Stimulated activated CD4-positive, alpha-beta T cell treated with anti-CD3 and anti-CD28 coated beads, Interleukin-12 subunit alpha, Interleukin-12 subunit beta, amount 100 ng/mL, for 48 hours (primary cell): ENCODE measurements at places on chromosomes 1 and 21.

- no peak for DNase-seq
Observed at GRCh38 chr1:110676970-110677369, 2.2 kb upstream of the KCNA3 start.

GRCh38 chr1:152107984-152108881 is 7.0 kb downstream of the TCHH start:
- DNase-seq = no peak

- DNase-seq = no peak
Observed at GRCh38 chr1:55718758-55719671, 503.9 kb upstream of the USP24 start.

DNA sequence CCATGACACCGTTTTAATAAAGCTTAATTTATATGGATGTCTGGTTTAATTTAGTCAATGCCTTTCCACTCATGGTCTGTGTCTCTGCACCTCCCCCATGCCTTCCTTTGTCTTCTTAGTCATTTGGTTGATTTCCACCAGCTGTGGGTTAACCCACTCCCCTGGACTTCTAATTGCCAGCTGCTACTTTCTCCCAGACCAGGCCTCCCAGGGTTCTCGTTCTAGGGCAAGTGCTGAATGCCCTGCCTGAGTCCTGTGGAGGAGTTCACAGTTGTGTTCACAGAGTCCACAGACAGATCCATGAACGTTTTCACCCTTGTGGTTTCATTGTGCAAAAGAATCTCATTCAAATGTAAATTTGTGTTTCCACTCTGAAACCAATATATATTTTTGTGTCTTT is 243.4 kb downstream of the NUF2 start:
- DNase-seq = no peak

- DNase-seq = no peak
Observed at GRCh38 chr1:241747992-241748391, 95.9 kb downstream of the WDR64 start.

GRCh38 chr1:245690946-245691541 is 536.3 kb downstream of the KIF26B start:
- no peak for DNase-seq

GRCh38 chr1:46646331-46646730 is 21.8 kb downstream of the ATPAF1 start:
- DNase-seq = no peak

DNA sequence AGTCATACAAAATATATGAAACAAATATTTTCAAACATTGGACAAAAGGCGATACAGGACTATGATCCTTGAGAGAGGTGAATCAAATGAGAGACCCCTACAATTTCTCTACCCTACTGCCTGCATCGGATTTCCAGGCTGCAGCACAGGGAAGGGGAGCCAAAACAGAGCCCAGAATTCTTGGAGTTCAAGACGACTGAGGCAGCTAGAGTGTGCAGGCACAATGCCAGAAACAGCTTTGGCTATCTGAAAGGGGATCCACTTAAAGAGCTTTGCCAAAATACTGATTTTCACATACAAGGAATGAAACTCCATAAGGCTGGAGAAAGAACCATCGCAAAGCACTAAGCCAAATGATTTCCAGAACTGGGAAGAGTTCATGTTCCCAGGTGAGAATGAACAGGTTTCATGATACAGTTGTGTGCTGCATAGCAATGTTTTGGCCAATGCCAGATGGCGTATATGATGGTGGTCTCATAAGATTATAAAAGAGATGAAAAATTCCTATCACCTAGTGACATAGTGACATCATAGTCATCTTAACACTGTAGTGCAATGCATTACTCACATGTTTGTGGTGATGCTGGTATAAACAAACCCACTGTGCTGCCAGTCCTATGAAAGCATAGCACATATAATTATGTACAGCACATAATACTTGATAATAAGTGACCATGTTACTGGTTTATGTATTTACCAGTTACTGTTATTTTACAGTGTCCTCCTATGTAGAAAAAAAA is 77.5 kb downstream of the KCND3 start:
- no peak for DNase-seq

- DNase-seq = no peak
Observed at GRCh38 chr1:83033682-83034081, 965.2 kb downstream of the TTLL7 start.

GRCh38 chr1:238401144-238401543 is 510.4 kb upstream of the ZP4 start:
- no peak for DNase-seq

DNA sequence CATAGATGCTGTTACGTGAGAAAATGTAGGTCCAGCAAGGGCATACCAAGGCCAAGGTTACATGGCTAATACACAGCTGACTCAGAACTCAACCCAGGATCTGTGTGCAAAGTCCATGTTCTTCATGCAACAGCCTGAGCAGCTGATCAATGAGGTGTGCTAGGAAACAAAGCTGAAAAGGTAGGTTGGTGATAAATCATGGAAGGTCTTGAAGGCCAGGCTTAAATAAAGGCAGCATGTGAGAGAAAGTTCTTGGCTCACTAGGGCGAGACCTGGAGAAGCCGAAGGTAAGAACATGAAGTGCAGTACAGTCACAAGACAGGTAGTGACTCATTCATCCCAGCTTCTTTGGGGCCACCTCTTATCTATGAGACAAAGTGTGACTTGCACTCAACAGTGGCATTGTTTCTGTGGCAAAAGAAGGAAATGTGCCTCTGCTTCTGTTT is 33.4 kb downstream of the TLR5 start:
- DNase-seq = no peak

- DNase-seq = no peak
Observed at GRCh38 chr1:38050397-38051078, 3.9 kb upstream of the POU3F1 start.

- DNase-seq = peak; percentile 32
Observed at GRCh38 chr1:203593723-203594122, 32.9 kb upstream of the ATP2B4 start.

DNA sequence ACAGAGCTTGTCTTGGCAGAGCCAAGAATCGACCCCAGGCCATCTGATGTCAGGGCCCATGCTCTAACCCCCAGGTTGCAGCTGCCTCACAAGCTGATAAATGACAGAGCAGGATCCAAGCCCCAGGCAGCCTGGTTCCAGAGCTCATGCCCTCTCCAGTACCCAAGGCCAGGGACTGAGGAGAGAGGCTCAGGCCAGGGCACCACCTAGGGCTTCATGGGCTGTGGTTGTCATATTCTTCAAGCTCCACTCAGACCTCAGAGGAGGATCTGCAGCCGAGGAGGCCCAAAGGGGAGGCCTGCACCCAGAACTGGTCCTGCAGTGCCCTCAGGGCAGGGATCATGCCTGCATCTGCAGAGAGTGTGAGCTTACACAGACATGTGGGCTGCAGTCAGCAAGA is 301.1 kb downstream of the MATN1 start:
- DNase-seq = no peak

GRCh38 chr1:47837056-47837830 is 159.9 kb downstream of the TRABD2B start:
- DNase-seq = no peak

GRCh38 chr1:150780510-150780909 is 14.9 kb upstream of the CTSS start:
- no peak for DNase-seq

- DNase-seq = no peak
Observed at GRCh38 chr1:245591346-245592188, 436.8 kb downstream of the KIF26B start.

GRCh38 chr1:68321084-68321685 is 88.9 kb upstream of the WLS start:
- DNase-seq = no peak

- DNase-seq = no peak
Observed at GRCh38 chr1:218346391-218347204, 1.5 kb downstream of the TGFB2 start.

DNA sequence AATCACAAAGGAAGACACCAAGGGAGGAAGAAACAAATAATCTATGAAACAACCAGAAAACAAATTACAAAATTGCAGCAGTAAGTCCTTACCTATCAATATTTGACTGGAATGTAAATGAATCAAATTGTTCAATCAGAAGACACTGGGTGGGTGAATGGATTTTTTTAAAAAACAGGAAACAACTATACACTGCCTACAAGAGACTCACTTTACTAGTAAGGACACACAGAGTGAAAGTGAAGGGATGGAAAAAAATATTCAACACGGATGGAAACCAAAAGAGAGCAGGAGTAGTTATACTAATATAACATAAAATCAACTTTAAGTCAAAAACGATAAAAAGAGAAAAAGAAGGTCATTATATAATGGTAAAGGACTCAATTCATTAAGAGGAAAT is 6.4 kb upstream of the PRSS38 start:
- DNase-seq = no peak

GRCh38 chr21:30979054-30979453 is 59.2 kb downstream of the KRTAP19-8 start:
- no peak for DNase-seq

GRCh38 chr21:21010698-21011097 is 12.5 kb downstream of the NCAM2 start:
- DNase-seq = no peak

GRCh38 chr1:54869173-54869851 is 17.7 kb downstream of the DHCR24 start:
- no peak for DNase-seq

- DNase-seq = no peak
Observed at GRCh38 chr1:168340781-168341482, 60.3 kb downstream of the TBX19 start.

DNA sequence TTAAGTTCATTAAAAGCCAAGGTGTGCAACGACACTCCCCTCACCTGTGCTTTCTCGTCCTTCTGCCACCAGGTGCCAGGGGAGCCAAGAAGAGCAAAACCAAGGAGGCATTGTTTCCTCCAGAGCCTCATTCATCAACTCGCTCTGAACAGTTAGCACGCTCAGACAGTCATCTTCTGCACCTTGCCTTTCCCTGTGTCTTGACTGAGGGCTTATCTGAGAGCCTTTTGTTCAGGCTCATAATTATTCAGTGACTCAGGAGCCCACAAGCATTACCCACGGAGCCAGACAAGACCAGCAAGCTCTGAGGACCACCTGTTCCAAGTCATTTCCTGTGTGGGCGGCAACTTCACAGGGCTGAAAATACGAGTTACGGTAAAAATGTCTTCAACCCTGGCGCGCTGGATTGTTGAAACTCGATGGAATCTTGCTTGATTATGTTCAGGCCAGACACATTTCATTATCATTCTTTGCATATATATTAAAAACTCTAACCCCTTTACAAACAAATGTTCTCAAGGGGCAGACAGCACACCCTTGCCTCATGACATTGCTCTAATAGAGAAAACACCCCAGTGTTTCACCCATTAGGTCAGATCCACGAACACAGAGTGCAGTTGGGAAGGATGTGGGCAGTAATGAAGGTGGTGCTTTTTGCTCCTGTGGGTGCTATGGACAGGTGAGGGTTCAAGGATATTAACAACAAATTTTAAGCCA is 89.7 kb upstream of the RUNX1 start:
- peak; percentile 69 for DNase-seq

DNA sequence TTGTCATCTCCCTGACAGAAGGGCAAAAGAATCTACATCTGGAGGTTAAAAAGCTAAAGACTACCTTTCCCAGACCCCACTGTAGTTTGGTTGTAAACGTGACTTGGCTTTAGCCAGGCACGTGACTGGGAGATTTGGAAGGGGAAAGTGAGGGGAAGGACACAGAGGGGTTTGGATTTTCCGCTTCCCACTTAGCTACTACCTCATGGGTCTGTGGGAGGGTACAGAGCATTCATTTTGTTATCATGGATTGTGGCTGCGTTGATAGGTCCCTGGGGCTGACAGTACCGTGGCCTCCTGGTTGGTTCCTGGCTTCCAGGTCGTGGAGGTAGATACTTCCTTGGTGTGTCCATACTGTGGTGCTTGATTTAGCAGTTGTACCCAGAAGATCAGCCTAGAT is 2.6 kb downstream of the CHD1L start:
- DNase-seq = no peak

- no peak for DNase-seq
Observed at GRCh38 chr1:202283379-202283844, 58.3 kb downstream of the UBE2T start.

GRCh38 chr1:119294722-119295121 is 73.9 kb upstream of the HAO2 start:
- no peak for DNase-seq

DNA sequence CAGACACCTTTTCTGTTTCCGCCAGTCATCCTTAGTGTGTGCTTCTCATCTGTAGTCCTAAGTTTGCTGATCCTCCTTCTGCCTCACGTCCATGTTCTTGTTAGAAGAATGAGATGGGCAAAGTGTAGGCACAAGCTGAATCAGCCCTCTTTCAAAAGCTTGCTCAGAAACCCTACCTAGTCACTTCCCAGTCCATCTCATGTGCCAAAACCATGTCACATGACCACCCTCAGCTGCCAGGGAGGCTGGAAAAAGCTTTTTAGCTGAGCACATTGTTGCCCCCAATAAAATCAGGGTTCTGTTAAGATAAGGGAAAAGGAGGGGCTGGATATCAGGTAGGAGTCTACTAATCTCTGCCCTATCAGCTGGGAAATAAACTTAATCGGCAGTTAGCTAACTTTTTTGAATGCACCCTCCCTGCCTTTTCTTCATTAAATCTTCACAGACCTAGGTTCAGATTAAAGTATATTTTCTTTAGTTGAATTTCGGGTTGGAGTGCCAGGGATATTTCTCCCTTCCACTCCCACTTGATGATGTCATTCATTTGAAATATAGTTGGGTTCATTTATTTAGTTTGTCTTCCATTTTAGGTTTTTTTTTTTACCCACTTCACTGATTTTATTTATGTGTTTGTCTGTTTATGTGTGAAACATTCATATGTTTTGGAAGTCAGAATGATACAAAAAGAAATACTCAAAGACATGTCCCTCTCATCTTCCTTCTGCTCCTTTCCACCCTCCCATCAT is 129.2 kb downstream of the ROR1 start:
- no peak for DNase-seq

GRCh38 chr1:59972216-59972927 is 45.8 kb upstream of the CYP2J2 start:
- DNase-seq = no peak

GRCh38 chr1:160522622-160523345 is at the start of gene SLAMF6:
SLAMF6 (minus strand) TSS chr1:160523255; CDS start chr1:160523192, 63 bp downstream.
- DNase-seq = peak; percentile 29

DNA sequence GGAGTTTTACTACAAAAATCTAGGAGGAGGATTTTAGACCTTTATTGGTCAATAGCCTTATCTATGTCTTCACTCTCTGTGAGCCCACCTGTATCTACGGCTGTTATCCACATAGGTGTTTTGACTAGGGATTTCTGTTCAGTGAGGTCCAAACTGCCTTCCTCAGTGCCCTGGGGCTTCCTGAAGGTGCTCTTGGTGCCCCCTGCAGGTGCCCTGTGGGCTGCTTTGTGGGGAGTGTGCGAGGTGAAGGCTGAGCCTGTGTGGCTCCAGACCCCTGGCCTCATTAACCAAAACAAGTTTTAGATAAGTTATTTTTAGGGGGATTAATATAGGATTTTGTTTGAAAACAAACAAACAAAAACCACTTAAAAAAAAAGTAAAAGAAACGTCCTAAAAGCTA is 122.5 kb downstream of the KIF26B start:
- DNase-seq = no peak
